ENCODE measurements at places on chromosomes 11 and 22. TPM values are rescaled to one million over a fixed set of nuclear protein-coding genes. Genes with fewer than 3 reads are reported as not detected.

The DEUP1 gene
- total RNA-seq = not detected

The C11orf98 gene
- total RNA-seq = 149 TPM

The CSTPP1 gene
- 23.8 TPM for total RNA-seq

The OR4A16 gene
- total RNA-seq = not detected

GRCh38 chr11:114262681-114263512 is 33.3 kb upstream of the NNMT start:
- H3K4me3 ChIP-seq = no peak overlapping the region
- no peaks in the 10 kb centered on the region for H3K27me3 ChIP-seq
- DNase-seq = no peak
- no peak overlapping the region for H3K27ac ChIP-seq

- no peaks in the 10 kb centered on the region for H3K4me1 ChIP-seq
- no peaks in the 10 kb centered on the region for H3K36me3 ChIP-seq
- H3K4me3 ChIP-seq = no peak overlapping the region
- H3K27ac ChIP-seq = no peak overlapping the region
- peaks cover 7% of the 10 kb centered on the region for H3K27me3 ChIP-seq
- DNase-seq = no peak
These were observed 203.4 kb downstream of the CADM1 start for GRCh38 chr11:115300660-115301428.

- no peaks in the 10 kb centered on the region for H3K36me3 ChIP-seq
- H3K4me3 ChIP-seq = no peak overlapping the region
- DNase-seq = no peak
- no peaks in the 10 kb centered on the region for H3K4me1 ChIP-seq
- peaks cover 3% of the 10 kb centered on the region for H3K27me3 ChIP-seq
These were observed 53.9 kb upstream of the ANO1 start for GRCh38 chr11:70024036-70024772.

DNA sequence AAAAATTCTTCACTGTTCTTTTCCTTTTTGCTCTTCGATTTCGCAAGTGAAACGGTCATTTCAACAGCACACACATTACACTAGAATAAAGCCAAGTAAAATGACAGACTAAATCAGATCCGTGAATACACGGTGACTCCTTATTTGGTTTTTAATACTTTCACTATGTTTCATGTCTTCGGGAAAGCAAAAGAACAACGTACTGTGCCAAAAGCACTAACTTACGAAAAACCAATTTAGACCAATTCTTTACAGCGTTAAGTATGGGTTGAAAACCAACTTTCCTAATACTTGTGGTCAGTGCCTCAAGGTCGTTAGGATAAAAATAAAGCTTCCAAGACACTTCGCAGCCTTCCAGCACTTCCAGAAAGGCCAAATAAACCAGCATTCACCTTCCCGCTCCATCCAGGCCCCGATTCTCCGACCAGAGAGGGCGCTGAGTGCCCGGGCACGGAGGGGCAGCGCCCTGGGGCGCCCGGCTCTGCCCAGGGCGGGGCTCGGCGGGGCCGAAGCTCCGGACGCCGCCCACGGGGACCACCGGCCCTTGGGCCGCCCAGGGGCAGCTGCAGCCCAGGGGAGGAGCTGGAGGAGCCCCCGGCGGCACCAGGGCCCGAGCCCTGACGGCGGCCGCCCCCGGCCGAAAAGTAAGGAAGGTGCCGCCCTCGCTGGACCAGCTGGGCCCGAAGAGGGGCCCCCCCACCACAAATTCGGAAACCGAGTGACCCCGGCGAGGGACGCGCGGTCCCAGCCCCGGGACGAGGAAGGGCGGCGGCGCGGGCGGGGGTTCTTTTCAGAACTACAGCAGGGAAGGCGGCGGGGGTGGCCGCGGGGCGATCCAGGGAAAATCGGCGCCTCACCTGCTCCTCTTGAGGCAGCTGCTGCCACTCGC is 499 bp downstream of the ATL3 start:
- H3K4me1 ChIP-seq = peaks cover 17% of the 10 kb centered on the region
- no peaks in the 10 kb centered on the region for H3K27me3 ChIP-seq
- peak overlapping the region; percentile 79 for H3K4me3 ChIP-seq
- DNase-seq = peak; percentile 64
- H3K27ac ChIP-seq = peak overlapping the region; percentile 60
- H3K36me3 ChIP-seq = no peaks in the 10 kb centered on the region
